Mesenteric fat pad (tissue), 1 donor: ENCODE measurements at places on chromosomes 12 and 14.
A peak's percentile ranks its signal among the peaks of the same experiment; 100 is the strongest.

- no peak for DNase-seq
These were observed 23.1 kb upstream of the DGLUCY start for GRCh38 chr14:91090743-91091142.

GRCh38 chr12:71442567-71442931 is 3.0 kb downstream of the LGR5 start:
- no peak for DNase-seq

GRCh38 chr12:6917491-6918231 is 3.3 kb downstream of the ENO2 start:
- no peak for DNase-seq

GRCh38 chr14:22391908-22392565 is 197.0 kb downstream of the DAD1 start:
- DNase-seq = no peak

DNA sequence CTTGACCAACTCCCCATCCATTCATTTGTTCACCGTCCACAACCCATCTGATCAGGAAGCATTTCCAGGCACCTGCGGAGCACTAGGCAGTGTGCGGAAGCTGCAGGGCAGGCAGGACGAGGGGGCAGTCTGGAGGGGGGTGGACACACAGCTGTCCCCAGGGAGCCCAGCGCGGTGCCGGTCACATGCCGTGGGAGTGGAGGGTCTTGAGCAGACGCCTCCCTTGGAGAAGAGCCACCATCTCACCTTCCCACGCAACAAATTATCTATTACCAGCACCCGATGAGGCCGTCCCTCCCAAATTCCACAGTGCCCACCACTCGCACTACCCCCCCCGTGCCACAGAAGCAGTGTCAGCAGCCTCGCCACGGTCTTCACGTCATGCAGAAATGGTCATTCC is 10.8 kb downstream of the DLK1 start:
- DNase-seq = peak; percentile 88

GRCh38 chr12:122646517-122647217 is 56.5 kb downstream of the HCAR2 start:
- DNase-seq = no peak

DNA sequence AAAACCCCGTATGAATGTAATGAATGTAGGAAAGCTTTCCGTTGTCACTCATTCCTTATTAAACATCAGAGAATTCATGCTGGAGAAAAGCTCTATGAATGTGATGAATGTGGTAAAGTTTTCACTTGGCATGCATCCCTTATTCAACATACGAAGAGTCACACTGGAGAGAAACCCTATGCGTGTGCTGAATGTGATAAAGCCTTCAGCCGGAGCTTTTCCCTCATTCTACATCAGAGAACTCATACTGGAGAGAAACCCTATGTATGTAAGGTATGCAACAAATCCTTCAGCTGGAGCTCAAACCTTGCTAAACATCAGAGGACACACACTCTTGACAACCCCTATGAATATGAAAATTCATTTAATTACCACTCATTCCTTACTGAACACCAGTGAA is 23.8 kb downstream of the ZNF891 start:
- DNase-seq = no peak

DNA sequence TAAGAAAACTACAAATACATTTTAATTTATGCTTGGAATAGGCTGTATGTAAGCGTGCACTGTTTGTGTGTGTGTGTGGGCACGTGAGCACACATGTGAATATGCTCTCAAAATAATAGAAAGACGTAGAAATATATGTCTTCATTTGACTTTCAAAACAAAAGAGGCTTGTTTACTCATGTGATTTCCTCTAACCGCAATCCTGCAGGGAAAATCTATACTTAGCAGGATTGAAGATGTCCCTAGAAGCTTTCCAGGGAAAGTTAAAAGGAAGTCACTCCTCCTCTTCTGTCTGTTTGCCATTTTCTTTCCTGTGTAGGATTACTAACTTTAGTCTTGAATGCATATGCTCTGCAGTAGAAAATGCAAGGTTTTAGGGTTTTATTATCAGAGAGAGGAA is 404.7 kb downstream of the MDGA2 start:
- DNase-seq = no peak

DNA sequence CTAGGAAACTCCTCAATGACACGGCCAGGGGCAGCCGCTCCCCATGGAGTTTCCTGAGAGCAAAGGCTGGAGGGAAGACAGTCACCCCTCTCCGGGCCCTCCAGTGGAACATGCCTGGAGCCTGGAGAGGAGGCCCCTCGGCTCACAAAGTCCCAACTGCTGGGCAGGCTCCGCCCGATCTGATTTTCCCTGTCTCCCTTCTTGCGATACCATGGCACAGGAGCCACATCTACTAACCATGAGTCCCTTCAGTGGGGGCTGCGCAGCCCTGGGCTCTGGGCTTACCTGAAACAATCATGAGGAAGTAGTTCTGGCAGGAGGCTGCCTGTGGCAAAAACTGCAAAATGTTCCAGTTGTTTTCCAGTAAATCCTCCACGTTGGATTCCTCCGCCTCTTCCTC is 15.3 kb downstream of the P2RX2 start:
- no peak for DNase-seq

GRCh38 chr12:124508381-124509079 is 58.9 kb downstream of the NCOR2 start:
- DNase-seq = no peak

DNA sequence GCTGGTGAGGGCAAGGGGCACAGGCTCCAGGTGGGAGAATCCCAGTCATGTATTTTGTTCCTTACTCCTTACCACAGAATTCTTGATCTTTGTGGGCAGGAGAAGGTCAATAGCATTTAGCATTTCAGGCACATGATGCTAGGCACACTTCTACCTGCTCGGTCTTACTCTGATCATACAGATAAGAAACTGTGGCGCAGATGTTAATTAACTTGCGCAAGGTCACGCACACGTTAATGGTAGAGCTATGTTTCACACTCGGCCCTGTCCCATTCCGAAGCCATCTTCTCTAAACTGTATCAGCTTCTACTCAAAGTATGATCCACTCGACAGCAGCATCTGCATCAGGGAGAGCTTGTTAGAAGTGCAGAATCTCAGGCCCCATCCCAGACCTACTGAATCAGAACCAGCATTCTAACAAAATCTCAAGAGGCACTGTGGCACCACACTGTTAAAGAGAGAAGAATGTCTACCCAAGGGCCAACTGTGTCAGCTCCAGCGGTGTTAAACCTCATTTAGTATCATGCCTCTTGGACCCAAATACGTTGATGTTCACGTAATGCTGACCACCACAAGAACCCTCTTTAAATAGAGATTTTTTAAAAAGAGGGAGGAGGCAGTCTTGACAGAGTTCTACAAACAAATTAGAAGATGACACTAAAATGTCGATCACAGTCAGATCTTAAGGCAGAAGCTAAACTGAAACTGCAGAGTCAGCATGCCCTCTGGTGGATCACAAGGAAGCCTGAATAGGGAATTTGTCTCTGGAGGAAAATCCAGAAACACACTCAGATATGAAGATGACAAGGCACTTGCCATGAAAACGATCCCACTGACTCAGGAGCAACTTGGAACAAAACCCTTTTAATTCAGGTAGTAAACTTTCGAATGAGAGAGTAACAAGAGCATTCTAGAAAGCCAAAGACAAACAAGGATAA is 7.3 kb downstream of the STXBP6 start:
- no peak for DNase-seq

- no peak for DNase-seq
These were observed 3.8 kb downstream of the TXNRD1 start for GRCh38 chr12:104219361-104219892.

DNA sequence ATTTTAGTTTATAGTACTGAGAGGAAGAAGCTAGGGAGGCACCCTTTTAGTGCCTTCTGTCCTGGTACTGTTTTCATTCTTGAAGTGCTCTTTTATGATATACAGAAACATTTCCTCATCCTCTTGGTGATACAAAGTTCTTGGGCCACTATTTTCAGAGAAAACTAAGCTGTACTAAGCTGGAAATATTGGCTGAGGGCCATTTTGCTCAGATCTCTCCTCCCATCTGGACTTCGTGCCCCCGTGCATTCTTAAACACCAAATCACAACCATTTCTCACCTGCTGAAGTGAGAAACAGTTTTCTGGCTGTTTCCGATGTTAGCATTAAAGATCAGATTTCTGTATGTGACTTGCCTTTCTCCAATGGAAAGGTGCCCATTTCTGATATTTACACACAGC is 158.9 kb downstream of the FBXL14 start:
- no peak for DNase-seq

DNA sequence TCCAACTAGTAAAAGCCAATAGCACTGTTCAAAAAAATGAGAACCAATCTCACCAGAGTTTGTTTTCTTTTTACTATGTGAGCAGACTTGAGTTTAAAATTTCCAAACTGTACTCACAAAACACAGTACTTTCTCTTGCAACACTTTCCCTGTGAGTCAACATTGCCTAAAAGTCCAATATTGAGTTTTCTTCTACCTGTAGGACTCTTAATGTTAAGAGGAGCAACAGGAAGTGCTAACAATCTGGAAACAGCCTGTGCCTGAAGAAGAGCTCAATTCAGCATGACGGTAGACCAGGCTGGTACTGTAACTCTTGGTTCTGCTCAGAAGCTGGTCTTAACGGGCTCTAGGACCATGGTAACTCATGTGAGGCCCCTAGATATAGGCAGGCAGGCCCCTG is 144.3 kb downstream of the MED13L start:
- DNase-seq = no peak

GRCh38 chr14:23344481-23344880 is 8.2 kb downstream of the SLC22A17 start:
- DNase-seq = no peak

DNA sequence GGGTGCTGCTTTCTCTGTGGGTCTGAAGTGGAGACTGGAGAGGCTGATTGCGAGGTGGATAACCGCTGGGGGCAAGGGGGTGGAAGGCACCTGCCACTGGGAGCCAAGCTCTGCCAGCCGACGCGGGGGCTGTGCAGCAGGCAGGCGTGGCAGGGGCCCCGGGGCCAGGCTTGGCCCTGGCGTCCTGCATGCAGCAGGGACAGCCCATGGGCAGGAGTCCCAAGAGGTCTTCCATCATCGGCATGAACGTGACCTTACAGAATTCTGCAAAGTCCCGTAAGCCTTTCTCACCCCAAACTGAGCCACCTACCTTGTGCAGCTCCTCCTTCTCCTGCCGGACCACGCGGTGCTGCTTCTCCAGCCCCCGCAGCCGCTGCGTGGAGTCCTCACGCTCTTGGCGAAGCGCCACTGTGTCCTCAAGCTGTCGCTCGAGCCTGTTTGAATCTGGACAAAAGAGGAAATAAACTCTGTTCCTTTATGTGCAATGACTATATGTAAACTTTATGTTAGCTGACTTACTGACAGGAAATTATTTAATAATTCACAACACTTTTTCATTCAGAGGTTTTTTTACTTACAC is 51.3 kb downstream of the AMN start:
- DNase-seq = no peak

- DNase-seq = no peak
These were observed 42.3 kb downstream of the GNS start for GRCh38 chr12:64716839-64717455.
